MCF 10A (cell line): ENCODE measurements at places on chromosomes 12 and 14. TPM values are rescaled to one million over a fixed set of nuclear protein-coding genes. Genes with fewer than 3 reads are reported as not detected.

Gene ACRBP
- total RNA-seq, result 0.30 and 2.5 TPM in 2 replicates

GRCh38 chr14:24137529-24138395 lies 1.8 kb downstream of the PSME1 start:
- DNase-seq, result no peak

GRCh38 chr12:49304161-49304560 lies 9.2 kb downstream of the PRPH start:
- DNase-seq, result no peak

- DNase-seq, result no peak
Observed at GRCh38 chr14:95070748-95071435, 86.4 kb downstream of the DICER1 start.

GRCh38 chr12:116039081-116039480 lies 238.4 kb downstream of the MED13L start:
- peak; percentile 34 for DNase-seq

- no peak for DNase-seq
Observed at GRCh38 chr12:111826316-111826715, 15.7 kb upstream of the MAPKAPK5 start.

Gene PRICKLE1
- 7.9 and 14.1 TPM in 2 replicates for total RNA-seq

DNA sequence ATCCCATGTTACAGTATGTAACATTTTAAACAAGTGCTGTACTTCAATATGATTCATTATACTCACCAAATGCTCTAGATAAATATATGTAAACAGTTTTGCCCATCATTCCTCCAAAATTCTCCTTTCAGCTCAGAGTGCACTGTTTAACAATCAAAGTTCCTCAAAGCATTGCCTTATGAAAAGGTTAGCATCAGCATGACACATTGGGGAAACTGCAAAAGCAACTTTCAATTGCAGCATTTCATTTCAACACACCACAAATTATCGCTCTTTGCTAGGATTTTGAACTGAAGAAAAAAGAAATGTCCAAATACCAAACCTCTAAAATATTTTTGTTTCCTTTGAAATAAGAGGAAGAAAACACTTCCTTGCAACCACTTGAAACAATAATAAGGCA lies 413.2 kb downstream of the FLRT2 start:
- no peak for DNase-seq
